Activated effector memory CD4-positive, alpha-beta T cell treated with anti-CD3 and anti-CD28 coated beads, Interleukin-2, amount 50 U/mL, for 16 hours (primary cell): ENCODE measurements at places on chromosomes 11 and 22.

DNA sequence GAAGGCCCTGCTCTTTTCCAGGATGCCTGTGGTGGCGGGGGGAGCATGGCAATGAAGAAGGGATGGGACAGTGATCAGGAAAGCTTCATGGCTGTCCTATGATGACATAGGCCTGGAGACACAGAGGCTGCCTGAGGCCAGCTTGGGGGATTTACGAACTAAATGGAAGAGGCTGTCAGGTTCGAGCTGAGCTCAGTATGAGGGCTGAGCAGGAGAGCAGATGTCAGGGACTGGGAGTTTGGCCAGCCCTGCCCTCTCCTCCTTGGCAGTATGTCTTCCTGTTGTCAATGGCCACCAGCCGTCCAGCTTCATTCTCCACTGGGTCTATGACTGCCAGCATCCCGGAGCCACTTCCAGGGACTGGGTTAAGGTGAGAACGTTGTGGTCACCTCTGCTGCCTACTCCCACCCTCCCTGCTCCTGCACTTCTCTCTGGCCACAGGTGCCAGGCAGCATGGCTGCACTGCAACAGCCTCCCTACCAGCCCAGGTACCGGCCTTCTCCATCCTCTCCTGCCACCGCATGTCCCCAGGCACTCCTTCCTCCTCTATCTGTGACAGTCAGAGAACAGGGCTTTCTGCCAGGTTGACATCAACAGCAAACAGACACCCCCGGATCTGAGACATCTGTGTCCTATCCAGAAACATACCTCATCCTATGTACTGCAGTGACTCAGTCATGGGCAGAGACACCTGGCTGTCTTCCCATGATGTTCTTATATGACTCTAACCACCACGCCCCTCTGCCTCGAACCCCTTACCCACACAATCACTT, 75.1 kb downstream of the KIRREL3 start:
- no peak for DNase-seq

DNA sequence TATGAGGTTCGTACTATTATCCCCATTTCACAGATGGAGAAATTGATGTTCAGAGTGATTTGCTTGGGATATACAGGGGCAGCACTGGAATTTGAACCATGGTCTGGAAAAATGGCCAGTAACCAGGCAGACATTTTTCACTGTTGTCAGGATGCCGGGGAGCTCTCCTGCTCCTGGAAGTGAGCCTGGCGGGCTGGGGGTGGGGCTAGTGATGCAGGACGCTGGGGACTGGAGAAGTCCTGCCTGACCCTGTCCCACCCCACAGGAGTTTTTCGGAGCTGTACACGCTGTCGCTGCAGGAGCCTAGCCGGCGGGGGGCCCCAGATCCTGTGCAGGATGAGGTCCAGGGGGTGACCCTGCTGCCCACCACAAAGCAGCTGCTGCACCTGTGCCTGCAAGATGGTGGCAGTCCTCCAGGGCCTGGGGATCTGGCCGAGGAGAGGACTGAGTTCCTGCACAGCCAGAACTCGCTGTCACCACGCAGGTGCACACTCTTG, 11.1 kb downstream of the SIPA1 start:
- no peak for DNase-seq

GRCh38 chr11:126487711-126488110, 132.2 kb downstream of the ST3GAL4 start:
- peak; percentile 55 for DNase-seq

DNA sequence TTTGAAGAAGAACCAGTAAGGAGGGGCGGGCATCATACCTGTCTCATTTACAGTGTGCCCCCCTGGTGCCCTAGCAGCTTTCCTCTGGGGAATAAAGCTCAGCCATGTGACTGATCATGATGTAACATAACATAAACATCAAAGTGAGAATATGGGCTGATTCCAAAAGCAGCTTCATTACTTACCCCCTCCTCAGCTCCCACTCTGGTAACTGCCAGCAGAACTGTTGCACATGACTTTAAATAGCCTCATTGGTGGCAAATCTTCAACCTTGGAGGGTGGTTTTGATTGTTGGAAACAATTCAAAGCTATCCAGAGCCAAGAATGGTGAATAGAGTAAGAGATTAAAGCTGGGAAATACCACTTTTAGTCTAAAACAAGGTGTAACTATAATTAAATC, 384.6 kb downstream of the BUD13 start:
- DNase-seq, result no peak

- DNase-seq, result no peak
Observed at GRCh38 chr22:28581016-28581415, 98.6 kb downstream of the TTC28 start.

DNA sequence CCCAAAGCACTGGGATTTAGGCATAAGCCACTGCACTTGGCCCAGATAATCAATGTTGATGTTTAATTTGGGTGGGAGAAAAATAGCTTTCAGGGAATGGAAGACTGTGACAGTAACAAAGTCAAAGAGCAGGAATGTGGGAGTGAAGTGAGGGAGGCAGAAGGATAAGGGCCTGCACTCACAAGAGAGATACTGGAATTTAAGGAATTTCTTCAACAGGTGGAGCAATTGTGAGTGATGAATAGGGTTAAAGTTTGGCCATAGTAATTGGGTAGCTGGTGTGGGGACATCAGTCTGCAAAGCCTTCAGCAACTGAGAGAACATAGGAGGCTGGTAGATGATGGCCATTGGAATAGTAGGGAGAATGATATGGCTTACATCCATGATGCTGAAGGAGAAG, 8.6 kb upstream of the APBB1 start:
- DNase-seq, result no peak

DNA sequence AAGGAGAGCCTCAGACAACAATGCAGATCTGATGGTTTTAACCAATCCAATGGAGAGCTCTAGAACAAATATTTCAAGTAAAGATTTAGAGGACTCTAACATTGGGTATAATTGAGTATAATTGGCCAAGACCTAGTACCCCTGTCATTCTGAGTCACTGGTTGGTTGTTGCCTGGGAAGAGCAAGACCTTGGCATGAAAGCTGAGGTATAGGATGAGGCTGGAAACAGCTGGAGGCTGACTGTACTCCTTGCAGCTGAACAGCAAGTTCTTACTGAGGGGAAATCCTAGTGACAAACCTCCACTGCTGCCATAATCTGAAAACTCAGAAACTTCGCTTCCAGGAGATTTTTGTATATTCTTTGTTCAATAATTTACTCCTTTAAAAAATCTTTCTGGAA, 54.3 kb upstream of the MUC15 start:
- no peak for DNase-seq

GRCh38 chr11:48063424-48063978, 83.1 kb downstream of the PTPRJ start:
- DNase-seq, result no peak

DNA sequence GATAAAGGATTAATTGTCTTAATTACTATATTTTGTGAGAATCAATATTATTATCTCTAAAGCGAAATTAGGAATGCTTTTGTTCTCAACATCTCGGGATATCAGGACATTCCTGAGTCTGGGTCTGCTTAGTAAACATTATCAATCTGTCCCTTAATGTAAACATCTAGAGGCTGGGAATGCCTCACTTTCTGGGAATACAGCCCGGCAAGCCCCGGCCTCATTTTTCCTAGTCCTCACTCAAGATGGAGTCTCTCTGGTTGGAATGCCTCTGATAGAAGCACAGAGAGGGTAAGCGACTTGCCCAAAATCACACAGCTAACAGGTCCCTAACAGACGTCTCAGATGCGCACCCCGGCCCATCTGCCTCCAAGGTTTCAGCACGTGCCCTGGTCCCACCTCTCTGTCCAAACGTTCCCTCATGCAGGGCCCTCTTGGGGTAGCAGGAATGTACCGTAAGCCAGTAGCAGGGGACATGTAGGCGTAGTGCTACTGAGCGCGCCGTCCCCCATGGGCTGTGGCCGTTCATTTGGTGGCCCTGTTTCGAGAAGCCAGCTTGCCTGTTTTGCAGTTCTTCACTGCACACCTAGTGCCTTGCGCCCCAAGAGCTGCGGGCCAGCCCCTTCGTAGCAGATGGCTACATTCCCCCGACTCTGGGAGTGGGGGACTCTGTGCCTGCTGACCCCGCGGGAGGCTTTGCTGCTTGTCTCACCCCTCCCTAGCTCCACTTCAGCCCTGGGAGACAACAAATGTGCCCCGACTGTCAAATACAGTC, 62.2 kb upstream of the FADD start:
- DNase-seq, result no peak
